ENCODE measurements at places on chromosomes 5 and 9.

- DNase-seq = peak; percentile 53
Observed at GRCh38 chr9:36136272-36136893, at the start of gene GLIPR2. Gene GLIPR2 (plus strand): TSS chr9:36136733. CDS start chr9:36136779, 46 bp downstream.

GRCh38 chr5:179530069-179530998 is 20.0 kb upstream of the RUFY1 start:
- peak; percentile 78 for DNase-seq

DNA sequence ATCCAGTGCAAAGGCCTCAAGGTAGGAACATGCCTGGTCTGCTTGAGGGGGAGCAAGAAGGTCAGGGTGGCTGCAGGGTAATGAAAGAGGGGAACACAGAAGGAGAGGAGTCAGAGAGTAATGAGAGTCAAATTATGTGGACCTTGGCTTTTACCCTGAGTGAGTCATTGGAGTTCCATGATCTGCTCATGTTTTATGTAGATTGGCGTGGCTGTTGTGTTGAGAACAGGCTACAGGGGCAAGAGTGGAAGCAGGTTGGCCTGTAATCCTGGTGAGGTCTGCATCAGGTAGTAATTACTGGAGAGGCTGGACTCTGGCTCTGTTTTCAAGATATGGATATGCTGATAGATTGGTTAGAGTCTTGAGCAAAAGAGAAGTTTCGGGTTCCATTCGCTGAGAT is 177.7 kb upstream of the NR3C1 start:
- DNase-seq = no peak

DNA sequence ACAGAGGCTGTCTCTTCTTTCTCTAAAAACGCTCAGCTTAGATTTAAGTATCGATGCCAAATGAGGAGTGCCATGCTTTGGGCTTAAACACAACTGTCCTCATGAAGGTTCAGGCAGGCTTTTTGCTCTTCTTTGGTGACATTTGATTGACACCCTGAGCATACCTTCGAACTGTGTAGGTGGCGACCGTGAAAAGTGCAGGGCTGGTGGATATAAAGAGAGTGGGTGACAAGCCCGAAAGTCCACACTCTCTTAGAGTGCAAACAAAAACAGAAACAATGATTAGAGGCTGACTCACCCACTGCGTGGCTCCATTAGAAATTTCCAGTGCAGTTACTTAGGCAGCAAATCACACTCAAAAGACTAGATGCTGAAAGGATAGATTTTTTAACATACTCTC is 141.7 kb downstream of the SYK start:
- no peak for DNase-seq

DNA sequence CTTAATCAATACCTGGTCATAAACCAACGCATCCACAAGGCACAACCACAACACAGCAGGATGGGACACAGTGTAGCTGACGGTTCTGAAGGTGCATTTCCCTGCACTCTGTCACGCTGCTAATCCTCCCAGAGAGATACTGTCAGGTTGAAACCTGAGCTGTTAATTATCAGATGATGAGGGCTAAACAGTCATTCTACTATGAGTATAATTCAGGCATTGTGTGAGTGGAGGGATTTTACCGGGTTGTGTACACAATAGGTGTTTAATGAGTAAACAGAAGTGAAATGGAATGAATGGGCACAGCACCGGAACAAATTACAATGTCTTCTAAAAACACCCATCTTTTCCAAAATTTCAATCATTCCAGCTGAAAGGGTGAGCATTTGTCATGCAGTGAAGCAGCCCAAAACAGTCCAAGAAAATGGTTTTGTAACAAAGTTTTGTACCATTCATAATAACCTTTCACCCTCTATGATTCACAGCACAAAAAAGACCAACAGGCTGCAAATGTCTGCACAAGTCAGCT is 71.5 kb downstream of the ABCA1 start:
- DNase-seq = no peak

GRCh38 chr9:127095411-127095810 is 27.0 kb downstream of the ANGPTL2 start:
- DNase-seq = no peak

- DNase-seq = no peak
Observed at GRCh38 chr5:139851558-139851957, 56.0 kb downstream of the PSD2 start.

DNA sequence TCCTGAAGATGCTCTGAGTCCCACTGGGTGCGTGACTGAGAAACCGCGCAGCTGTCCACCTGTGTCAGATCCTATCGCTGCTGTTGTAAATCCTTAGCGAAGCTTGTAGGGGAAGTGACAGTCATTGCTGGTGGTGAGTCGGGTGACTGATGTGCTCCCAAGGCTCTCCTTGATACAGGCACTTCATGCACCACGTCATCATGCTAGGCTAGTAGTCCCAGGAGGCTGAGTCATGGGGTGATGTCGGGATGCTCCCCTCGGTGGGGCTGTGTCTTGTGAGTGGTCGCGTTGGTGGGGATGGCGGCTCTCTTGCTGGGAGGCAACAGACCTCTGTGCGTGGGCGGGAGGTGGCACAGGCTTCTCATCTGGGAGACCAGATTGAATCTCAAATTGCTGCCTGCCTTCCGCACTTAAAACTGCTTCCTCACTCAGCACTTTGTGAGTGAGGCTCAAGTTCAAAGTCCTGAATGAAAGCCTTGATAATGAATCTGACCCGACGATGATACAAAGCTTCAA is 84.7 kb downstream of the CSNK1A1 start:
- DNase-seq = no peak

DNA sequence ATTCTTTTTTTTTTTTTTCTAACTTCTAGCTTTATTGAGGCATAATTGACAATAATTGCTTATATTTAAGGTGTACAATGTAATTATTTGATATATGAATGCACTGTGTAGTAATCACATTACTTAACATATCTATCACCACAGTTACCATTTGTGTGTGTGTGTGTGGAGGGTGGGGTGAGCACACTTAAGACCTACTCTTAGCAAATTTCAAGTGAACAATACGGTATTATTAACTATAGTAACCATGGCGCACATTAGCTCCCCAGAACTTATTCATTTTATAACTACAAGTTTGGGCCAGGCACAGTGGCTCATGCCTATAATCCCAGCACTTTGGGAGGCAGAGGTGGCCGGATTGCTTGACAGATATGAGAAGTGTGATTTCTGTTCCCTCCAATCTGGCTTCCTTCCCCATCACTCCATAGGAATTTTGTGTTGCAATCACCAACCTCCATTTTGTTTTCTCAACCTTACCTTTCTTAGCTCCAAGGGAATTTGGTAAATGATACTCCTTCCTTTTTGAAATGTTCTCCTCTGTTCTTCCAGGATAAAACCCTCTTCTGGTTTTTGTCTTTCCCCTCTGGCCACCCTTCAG is 14.9 kb downstream of the TXN start:
- DNase-seq = no peak

DNA sequence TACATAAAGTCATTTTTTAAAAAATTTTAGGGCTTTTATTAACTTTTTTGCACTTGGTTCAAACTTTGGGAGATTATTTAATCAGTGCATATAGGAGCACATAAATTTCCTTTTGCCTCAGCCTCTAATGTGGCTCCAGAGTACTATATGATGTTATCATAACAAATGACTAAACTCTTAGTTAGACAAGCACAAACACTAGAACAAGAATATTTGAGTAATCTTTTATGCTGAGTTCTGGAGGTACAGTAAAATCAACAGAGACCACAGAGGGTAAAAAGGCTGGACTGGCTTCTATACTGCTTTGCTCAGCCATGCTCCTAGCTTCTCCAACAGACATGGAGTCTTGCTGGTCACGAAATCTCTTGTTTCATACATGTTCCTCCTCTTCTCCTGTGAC is 52.5 kb upstream of the SGCD start:
- no peak for DNase-seq

GRCh38 chr9:37747271-37747753 is 6.3 kb upstream of the TRMT10B start:
- DNase-seq = peak; percentile 33

- no peak for DNase-seq
Observed at GRCh38 chr9:99085949-99086948, 18.7 kb upstream of the TGFBR1 start.

DNA sequence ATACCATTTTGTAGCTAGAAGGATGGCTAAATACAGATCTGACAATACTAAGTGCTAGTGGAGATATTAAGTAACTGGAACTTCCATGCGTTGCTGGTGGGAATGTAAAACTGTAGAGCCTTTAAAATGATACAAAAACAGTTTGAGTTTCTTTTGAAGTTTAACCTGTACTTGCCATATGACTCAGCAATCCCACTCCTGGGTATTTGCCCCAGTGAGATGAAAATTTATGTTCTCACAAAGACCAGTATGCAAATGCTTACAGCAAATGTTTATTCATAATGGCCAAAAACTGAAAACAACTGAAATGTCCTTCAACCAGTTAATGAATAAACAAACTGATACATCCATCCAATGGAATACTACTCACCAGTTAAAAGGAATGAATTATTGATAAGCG is 137.3 kb downstream of the SLC12A2 start:
- DNase-seq = no peak

DNA sequence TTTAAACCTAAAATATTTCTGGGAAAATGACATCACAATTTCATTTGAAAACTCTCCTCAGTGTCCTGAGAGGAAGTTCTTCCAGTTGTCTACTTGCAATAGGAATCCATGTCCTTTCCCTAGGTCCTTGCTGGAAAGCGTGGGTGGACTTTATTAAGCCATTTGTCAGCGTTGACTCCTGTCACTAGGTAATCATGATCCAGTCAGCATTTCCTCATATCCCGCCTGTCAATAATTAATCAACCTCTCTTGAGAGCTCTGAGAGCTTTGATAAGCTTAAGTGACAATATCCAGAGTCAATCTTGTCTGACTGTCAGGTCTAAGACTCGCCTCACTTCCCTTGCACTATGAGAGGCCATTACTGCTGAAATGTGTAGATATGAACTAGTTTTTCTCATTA is 107.2 kb upstream of the SLIT3 start:
- DNase-seq = no peak

DNA sequence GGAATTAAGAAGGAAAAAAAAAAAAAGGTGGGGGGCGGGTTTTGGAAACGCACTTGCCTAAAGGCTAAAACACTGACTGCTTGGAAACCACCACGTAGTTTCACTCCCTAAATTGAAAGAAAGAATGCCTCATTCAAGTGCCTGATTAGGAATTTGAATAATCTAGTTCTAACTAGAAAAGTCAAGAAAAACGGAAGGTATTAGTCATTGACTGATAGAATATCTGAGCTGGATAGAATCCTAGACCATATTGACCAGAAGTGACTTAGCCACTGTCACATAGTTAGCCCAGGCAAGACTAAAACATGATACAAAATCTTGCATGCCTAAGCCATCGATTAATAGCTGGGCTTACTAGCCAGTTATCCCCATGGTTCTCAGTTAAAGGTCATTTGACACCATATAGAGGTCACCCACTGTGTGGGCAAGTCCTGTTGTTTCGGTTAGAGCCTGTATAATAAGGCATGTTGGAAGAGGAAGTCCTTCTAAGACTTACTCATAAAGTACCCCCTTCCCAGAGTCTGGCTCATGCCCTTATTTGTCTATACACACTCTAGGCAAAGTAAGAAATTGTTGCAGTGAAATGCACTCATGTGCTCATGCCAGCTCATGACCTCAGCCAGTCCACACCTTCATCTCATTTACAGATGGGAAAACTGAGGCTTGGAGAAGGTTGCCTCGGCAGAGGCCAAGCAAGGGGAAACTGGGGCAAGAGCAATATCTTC is 40.2 kb downstream of the SH3RF2 start:
- no peak for DNase-seq

DNA sequence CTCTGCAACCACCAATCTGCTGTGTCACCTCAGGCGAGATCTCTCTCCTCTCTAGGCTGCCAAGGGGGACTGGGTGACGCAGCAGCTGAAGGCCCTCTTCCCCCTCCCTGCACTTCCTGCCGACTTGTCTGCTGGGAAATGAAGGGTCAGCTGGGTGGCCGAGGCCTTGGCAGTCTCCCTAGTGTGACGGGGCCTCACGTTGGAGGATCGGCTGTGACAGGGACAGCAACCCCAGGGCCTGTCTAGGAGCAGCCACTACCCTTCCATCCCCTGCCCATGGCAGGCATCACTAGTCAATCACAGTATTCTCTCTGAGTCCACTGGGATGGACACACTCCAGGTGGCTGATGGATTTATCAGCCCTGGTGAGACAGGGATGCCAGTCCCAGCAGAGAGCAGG is 107.3 kb upstream of the SARDH start:
- no peak for DNase-seq

DNA sequence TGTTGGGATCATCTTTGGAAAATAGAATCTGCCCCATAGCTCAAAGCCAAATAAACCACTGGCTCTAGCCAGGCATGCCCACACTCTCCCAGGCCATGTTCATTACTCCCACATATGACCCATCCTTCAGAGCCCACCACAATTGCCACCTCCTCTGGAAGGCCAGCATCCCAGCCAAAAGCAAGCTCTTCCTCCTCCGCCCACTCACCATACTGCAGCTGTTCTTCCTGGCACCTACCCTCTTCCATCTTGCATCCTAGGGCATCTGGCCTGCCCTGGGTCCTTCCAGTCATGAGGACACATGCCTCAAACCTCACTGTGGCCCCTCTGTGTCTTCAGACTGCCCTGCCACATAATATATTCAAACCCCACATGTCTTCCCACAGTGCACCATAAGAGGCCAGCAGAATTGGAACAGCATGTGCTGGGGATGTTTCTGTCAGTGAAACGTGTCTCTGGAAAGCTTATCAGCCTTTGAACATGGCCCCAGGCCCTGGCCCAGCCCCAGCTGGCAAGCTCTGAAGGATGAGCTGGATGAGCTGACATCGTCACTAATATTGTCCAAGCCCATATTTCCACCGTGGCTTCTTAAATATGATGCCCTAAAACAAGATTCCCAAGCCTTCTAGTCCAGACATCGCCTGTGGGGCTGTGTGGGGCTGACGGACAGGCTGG is 230.8 kb downstream of the AGTPBP1 start:
- DNase-seq = no peak

GRCh38 chr5:173640156-173640804 is 23.8 kb upstream of the BOD1 start:
- no peak for DNase-seq

GRCh38 chr9:4638968-4639367 is 23.1 kb upstream of the PLPP6 start:
- no peak for DNase-seq

DNA sequence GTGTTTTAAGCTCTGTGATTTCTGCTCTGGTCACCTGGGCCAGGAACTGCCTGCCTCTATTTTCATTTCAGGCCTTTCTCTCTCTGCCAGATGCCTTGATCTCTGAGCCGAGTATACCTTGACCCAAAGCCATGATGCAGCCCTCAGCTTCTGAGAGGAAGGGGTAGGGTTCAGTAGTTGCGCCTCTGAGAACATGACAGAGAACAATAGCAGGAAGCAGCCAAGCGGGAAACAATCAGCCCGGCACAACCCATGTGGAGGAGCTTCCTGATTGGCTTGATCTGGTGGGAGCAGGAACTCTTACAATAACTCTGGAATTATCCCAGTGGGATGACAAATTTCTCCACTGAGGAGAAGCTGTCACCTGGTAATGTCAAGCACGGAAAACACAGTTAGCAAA is 127.4 kb downstream of the PALM2AKAP2 start:
- DNase-seq = no peak
